ENCODE measurements at places on chromosomes 4 and X.

DNA sequence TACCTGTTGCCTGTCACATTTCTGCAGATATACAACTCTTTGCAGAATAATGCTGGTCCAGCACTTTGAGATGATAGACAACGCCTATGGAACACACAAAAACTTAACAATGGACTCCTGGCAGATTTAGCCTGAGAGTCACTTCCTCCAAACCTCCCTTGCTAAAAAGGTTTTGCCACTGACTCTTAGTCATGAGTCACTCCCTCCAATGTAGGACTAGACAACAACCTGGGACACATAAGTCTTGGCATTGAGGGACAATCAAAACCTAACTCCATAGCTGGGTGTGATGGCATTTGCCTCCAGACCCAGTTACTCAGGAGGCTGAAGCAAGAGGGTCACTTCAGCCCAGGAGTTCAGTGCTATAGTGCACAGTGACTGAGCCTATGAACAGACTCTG lies 22.0 kb upstream of the EIF4E start:
- DNase-seq: no peak

DNA sequence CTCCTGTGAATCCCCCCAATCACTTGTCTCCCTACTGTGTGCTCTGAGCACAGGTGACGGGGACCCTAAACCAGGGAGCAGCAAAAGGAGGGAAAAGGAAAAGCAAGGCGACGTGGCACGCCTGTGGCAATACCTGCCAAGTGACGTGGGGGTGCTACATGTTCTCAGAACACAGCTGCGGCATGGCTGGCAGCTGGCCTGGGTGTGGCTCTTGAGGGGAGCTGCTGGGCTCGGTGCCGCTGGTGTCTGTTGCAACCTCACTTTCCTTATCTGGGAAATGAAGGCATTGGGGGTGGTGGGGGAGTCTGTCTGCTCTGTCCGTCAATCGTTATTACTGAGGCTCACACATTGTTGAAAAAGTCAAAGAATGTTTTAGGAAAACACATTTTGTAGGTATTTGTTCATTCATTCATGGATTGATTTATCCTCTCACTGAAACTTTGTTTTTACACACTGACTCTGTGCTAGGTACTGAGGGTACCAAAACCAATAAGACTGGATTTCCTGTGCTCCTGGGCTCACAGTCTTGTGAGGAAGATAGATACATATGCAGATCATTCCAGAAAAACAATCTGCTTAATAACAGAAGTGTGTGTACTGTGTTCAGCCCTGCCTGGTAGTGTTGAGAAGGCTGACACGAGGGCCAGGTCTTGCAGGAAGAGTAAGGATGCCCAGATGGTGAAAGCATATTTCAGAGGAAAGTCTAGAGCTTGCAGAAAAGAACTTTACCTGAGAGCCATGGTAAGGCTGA lies 217.6 kb downstream of the PTTG2 start:
- no peak for DNase-seq

DNA sequence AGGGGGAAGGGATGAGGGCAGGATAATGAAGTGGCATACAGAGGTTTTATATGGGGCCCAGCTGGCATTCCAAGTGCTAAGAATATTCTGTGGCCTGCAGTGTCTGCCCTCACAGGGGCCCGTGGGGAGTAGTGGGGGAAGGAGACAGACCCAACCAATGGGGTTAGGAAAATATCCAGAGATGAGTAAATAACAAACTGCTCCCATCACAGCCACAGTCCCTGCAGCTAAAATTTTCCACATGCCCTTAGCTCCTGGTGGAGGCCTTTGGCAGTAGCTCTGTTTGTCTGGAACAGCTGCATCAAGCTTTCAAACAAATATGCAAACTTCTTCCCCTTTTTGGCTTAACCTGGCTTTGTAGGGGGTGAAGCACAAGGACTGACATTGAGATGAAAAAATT lies 3.1 kb downstream of the SRPX2 start:
- no peak for DNase-seq

GRCh38 chrX:48465336-48465933 lies 4.6 kb downstream of the SLC38A5 start:
- no peak for DNase-seq

GRCh38 chr4:14700544-14700943 lies 301.7 kb upstream of the CPEB2 start:
- DNase-seq: no peak

DNA sequence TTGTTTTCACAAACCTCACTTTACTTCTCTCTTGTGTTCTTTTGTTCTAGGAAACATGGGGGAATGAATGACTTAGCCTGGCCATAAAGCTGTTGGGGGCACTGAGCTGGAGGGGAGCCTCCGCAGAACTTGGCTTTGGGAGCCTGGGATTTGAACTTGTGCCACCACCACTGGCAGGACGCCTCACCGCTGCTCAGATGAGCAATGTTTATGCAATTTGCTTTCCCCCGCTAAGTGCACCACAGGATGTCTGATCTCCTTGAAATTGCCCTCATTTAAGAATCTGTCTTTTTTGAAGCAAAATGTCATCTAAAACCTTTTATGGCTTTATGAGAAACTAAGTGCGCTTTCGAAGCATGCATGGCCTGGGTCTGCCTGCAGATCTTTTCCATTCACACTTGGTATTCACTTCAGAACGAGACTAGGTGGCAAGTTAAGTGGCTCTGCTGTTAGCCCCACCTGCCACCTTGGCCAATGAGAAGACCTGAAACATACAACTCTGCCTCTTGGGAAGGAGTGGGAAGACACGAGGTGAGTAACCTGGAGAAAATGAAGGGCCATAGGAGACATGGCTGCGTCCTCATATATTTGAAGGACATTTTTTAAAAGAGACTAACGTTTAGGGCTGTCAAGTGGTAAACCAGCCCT lies 119.3 kb downstream of the LDB2 start:
- no peak for DNase-seq

Measured in right kidney (tissue), 9 donors.